ENCODE measurements at places on chromosomes 2 and 18.

- DNase-seq: no peak
Observed at GRCh38 chr2:158578703-158579330, 122.1 kb downstream of the PKP4 start.

GRCh38 chr2:218217360-218218267 lies 625 bp downstream of the ARPC2 start:
- DNase-seq: peak; percentile 54

DNA sequence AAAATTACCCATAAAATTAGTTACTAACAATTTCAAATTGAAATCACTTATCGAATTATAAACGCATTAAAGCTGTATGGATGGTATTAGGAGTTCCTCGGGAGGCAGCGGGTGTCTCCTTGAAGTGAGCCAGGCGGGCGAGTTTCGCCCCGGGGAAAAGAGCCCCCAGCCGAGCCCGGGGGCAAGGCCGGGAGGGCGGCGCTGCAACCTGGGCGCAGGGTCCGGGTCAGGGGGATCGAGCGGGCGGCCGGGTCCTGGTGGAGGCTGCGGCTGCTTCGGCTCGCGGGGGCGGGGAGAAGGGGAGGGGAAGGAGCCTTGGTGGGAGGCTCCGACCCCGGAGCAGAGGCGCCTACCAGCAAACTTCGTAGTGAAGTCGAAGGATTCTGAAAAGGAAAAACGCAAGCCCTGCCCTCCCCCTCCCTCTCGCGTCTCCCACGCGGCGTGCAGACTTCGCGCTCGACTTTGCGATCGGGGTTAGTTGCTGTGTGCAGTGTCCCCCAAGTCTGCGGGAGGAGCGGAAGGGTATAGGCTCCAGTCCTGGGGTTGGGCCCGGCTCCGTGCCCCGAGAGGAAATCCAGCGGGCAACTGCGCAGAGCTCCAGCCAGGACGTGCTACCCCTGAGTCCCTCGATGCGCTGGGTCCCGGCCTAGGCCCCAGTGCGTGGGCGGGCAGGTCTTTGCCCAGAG lies 140.8 kb downstream of the MEIS1 start:
- DNase-seq: peak; percentile 37

GRCh38 chr2:226754821-226755604 lies 44.6 kb downstream of the IRS1 start:
- no peak for DNase-seq

DNA sequence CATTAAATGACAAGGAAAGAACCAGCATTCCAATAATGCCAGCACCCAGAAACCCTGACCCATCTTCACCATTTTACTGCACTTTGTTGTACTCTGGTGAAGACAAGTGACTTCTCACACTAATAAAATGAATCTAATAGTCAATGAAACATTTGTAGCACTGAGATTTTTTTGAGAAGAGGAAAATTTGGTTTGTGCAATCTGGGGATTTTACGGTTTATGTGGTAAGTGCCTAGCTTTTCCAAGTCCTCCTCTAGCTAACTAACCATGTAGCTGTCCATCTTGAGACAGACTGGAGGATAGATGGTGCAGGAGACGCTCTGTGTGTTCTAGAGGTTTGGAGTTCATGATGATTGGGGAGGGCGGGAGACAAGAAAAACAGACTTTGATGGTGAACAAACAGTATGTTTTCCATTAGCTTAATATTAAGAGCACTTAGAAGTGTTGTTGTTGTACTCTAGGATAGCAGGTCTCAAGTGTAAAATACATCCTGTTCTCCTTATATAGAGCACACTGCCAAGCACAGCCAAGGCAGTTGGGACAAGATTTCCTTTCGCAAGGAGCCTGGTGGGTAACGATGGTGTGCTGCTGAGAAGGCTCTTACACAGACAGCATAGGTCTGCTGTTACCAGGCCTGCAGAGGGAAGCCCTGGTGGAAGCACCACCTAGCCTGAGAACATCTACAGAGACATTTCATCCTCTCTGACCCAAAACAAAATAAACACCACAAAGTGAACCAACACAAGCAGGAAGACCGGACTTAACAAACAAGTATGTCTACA lies 83.7 kb downstream of the BCL11A start:
- no peak for DNase-seq

GRCh38 chr18:48942554-48943261 lies 8.1 kb downstream of the SMAD7 start:
- DNase-seq: no peak

GRCh38 chr2:74373985-74374384 lies 6.1 kb downstream of the DCTN1 start:
- no peak for DNase-seq

Data from liver (tissue), 10 donors.